H1 (cell line): ENCODE measurements at places on chromosomes 4 and X. TPM values are rescaled to one million over a fixed set of nuclear protein-coding genes. Genes with fewer than 3 reads are reported as not detected.
A peak's percentile ranks its signal among the peaks of the same experiment; 100 is the strongest.

DNA sequence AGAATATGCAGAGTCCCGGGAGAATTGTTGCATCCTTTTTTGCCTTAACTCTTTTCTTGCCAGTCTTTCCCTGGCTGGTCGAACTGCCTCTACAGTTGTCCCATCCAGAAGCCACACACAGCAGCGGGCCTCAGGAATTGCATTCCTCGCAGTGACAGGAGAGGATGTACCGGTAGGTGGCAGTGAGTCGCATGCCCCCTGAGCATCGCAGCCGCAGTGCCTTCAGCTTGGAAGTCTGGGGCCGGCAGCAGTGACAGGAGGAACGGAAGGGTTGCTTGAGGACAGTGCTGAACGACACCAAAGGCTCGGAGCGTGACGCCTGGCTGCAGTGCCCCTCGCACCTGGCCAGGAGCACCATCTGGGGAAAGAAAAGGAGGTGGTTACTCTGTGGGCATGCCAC, 23.5 kb downstream of the NDP start:
- peak; percentile 56 for DNase-seq

DNA sequence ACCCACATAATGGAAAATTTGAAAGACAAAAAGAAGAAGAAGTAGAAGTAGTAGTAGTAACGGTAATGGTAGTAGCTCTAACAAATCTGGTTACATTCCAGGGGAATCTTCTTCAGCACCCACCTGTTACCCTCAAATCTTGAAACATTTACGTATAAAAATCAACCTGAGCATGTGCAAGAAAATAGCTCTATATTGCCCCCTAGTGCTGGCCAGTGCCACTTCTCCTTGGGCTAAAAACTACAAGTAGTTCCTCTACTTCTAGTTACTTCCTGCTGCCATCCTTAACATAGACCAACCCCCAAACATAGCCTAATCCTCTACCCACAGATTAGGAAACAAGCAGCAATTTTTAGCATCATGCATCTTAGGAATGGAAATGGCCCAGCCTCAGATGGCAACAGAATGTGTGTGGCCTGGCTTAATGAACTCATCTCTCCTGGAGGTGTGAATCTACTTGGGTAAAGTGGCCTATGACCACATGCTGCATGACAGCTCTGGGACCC, 3.1 kb downstream of the PDGFC start:
- DNase-seq, result peak; percentile 72

DNA sequence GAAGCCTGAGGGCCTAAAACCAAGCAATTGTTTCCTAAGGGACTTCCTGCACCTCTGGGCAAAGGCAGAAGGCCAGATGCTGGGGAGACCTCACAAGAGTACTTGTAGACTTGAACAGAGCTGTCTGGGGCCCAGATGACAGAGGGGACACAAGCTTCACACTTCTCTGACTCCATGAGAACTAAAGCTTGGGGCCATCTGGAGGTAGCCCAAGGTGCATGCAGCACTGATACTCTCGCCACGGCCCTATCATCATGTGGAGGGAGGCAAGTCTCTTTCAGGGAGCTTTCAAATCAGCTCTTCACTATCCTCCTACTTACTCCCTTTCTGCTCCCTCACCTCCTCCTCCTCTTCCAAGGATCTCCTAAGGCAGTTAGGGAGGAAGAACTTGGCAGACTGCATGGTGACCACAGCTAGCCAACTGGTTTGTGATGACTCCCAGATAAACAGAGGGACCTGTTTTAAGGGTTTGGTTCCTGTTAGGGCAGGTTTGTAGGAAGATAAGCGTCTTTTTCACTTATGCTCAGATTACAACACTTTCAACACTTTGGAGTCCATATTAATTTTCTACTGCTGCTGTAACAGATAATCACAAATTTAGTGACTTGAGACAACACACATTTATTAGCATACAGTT, 23.8 kb downstream of the MSL3 start:
- DNase-seq, result no peak

DNA sequence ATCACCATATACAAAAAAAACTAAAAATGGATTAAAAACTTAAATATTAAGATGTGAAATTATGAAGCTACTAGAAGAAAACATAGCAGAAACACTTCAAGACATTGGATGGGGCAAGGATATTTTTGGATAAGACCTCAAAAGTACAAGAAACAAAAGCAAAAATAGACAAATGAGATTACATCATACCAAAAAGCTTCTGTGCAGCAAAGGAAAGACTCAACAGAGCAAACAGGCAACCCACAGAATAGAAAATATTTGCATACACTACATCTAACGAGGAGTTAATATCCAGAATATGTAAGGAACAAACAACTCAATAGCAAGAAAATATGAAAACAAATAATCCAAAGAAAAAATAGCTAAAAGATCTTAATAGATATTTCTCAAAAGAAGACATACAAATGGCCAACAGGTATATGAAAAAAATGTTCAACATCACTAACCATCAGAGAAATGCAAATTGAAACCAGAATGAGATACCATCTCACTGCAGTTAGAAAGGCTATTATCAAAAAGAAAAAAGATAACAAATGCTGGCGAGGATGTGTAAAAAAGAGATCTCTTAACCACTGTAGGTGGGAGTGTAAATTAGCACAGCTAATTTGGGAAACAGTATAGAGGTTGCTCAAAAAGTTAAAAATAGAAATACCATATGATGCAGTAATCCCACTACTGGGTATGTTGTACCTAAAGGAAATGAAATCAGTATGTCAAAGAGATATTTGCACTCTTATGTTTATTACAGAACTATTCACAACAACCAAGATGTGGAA, 17.8 kb upstream of the LRCH2 start:
- no peak for DNase-seq

DNA sequence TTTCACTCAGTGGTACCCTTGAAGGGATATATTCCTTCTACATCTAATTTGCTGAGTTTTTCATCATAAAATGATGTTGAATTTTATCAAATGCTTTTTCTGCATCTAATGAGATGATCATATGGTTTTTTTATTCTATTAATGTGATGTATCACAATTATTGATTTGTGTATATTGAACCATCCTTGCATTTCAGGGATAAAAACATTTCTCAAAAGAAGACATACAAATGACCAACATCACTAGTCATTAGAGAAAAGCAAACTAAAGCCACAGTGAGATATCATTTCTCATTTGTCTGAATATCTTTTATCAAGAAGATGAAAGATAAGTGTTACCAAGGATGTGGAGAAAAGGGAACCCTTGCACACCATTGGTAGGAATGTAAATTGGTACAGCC, 65.7 kb upstream of the MXD4 start:
- DNase-seq, result no peak

DNA sequence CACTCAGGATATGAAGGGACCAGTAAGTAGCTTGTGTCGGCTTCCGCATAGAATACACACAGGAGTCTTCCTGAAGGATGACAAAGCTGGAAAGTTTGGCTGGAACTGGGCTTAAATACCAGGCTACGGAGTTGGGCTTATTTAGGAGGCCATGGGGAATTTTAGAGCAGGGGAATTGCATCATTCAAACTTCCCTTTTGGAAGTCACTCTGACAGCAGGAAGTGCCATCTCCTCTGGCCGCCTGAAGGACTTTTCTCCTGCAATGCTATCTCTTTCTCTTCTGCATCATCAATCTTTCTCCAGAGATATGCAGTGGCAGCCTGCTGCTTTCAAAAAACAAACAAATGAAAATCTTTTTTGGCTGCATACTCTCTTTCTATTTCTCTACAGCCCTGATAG, 48.4 kb upstream of the PAK3 start:
- no peak for DNase-seq

GRCh38 chr4:83281307-83281706, 3.3 kb downstream of the COQ2 start:
- no peak for DNase-seq

GRCh38 chrX:47200385-47201150, 6.9 kb downstream of the UBA1 start:
- DNase-seq, result no peak

- no peak for DNase-seq
Observed at GRCh38 chr4:147017081-147017480, 71.4 kb upstream of the TTC29 start.

DNA sequence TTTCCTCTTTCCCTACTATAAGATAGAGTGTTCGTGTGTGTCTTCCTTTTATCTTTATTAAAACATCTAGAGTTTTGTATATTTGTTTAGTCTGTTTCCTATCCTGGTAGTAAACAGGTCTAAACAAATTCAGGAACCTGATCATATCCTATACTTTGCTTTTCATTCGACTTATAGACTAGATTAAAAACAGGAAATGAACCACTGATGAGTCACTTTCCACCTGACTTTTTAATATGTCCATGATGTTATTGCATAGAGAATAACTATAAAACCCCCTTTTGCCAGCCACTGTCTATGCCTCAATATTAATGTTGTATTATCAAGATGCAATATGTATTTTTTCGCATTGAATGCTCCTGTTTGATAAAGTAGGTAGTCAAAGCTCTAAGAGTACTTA, 1794.0 kb downstream of the STIM2 start:
- DNase-seq, result no peak

- no peak for DNase-seq
Observed at GRCh38 chr4:187209921-187210613, 486.4 kb upstream of the FAT1 start.

Gene MAMLD1
- total RNA-seq, result 0.09 and 0.11 TPM in 2 replicates

Gene ZCCHC18
- total RNA-seq, result 2.6 and 3.7 TPM in 2 replicates

Gene CDX4
- total RNA-seq, result 2.2 and 2.6 TPM in 2 replicates

Gene CT45A8
- not detected in 2 replicates for total RNA-seq
